ENCODE measurements at places on chromosomes 2 and 18.
A peak's percentile ranks its signal among the peaks of the same experiment; 100 is the strongest.

GRCh38 chr2:48448274-48449061 is 81.5 kb upstream of the STON1 start:
- DNase-seq = no peak

- no peak for DNase-seq
Observed at GRCh38 chr2:17736989-17737388, 16.6 kb downstream of the SMC6 start.

- no peak for DNase-seq
Observed at GRCh38 chr2:179252423-179252822, 12.2 kb downstream of the SESTD1 start.

DNA sequence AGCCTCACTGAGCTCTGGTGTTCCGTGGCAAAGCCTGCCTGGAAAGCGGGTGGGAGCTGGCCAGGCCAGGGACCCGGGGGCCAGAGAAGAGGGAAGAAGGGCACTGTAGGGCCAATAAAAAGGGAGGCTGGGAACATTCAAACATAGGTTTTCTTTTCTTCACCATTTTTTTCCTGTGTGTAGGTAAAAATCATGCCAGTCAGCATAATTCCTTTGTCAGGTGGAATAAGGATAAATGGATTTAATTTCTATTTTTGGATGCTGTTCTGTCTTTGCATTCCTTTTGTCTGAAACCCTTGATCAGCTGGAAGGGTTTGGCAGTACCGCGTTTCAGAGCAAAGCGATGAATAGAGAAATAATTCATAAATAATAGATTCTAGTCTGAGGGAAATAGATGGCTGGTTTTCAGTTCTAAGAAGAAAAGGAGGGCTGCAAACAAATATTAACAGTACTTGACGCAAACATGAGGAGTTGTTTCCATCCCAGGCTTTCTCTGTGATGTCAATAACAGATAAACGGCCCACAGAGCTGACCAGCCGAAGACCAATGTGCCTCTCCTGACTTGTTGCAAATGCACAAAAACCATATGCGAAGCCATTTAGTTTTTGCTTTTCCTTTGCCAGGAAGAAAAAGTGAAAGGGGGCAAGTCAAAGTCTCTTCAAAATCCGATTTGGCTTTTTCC is 384.4 kb downstream of the TSN start:
- DNase-seq = no peak

DNA sequence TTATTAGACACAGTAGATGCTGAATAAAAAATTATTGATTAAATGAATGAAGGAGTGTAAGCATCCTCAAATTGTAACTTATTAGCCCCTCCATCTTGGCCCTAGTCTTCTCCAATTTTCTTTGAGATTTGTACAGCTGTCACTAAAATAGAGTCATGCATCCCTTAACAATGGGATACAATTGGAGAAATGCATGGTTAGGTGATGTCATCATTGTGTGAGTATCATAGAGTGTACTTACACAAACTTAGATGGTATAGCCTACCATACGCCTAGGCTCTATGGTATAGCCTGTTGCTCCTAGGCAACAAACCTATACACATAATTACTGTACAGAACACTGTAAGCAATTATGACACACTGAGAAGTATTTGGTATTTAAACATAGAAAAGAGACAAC is 38.3 kb upstream of the ZNF385B start:
- DNase-seq = no peak

DNA sequence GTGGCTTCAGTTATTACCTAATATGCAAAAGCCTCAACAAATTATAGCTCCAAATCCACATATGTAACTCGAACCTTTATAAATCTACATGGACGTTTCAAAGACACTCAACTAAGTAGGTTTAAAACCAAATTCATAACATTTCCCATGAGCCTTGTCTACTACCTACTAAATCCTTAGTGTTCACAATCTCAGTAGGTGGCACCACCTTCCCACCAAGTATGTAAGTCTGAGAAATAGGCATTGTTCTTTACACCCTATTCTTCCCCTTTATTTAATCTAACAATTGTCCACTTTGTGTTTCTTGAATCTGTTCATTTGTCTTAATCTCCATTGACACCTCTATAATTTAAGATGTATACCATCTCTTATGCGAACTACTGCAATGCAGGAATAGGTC is 4.6 kb downstream of the PIGN start:
- DNase-seq = no peak

GRCh38 chr2:43220229-43220751 is 6.1 kb downstream of the ZFP36L2 start:
- DNase-seq = no peak

- DNase-seq = no peak
Observed at GRCh38 chr2:192139813-192140212, 54.9 kb downstream of the TMEFF2 start.

DNA sequence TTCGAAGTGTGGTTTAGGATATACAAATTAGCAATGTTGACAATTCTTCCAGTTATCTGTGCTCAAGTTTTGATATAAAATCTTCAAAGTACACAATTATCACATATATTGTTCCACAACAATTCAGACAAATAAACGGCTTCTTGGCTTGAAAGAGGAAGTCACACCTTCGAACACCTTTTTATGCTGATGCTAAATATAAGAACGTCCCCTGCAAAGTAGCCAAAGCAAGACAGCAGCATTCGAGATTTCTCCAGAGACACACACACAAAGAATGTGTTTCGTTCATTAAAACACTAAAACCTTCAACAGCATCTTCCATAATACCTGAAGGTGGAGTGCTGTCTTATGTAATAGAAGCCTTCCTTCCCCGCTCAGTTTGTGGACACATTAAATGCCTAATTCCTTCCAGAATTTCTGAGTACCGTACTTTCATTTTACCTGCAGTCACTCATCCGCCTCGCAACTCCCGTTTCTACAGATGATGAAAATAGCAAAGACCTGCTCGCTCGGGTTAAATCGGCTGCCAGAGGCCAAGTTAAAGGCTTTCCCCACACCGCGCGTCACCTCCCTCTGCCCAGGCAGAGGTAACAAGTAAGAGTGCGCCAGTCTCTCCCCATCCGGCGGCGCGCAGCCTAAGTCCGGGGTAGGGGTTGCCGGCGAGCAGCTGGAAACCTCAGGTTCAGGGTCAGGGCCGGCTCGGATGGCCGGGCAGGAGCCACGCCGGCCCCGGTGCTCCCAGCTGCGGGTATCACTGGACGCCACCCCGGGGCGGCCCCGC is 847 bp downstream of the SERPINE2 start:
- peak; percentile 36 for DNase-seq
